Epithelial cell of alveolus of lung (primary cell): ENCODE measurements at places on chromosomes 12 and 14. TPM values are rescaled to one million over a fixed set of nuclear protein-coding genes. Genes with fewer than 3 reads are reported as not detected.

RASAL1 gene
- not detected in 2 replicates for total RNA-seq

ASCL1 gene
- total RNA-seq: not detected in 2 replicates

TBX5 gene
- total RNA-seq: 11.5 and 101 TPM in 2 replicates

L3HYPDH gene
- total RNA-seq: 21.3 and 38.9 TPM in 2 replicates

MAP3K12 gene
- total RNA-seq: 15.9 and 55.6 TPM in 2 replicates

MGST1 gene
- total RNA-seq: 171 and 222 TPM in 2 replicates

SMCO2 gene
- not detected in 2 replicates for total RNA-seq

CMTM5 gene
- 2.2 TPM in 1 of 2 replicates, not detected in the other for total RNA-seq

TBC1D30 gene
- total RNA-seq: 0.16 and 0.39 TPM in 2 replicates

KRT74 gene
- not detected in 2 replicates for total RNA-seq
